ENCODE measurements at places on chromosomes 3 and 15.

GRCh38 chr3:155070932-155071387, 9.2 kb upstream of the MME start:
- no peak for DNase-seq

GRCh38 chr3:124833710-124834332, 53.3 kb downstream of the ITGB5 start:
- no peak for DNase-seq

DNA sequence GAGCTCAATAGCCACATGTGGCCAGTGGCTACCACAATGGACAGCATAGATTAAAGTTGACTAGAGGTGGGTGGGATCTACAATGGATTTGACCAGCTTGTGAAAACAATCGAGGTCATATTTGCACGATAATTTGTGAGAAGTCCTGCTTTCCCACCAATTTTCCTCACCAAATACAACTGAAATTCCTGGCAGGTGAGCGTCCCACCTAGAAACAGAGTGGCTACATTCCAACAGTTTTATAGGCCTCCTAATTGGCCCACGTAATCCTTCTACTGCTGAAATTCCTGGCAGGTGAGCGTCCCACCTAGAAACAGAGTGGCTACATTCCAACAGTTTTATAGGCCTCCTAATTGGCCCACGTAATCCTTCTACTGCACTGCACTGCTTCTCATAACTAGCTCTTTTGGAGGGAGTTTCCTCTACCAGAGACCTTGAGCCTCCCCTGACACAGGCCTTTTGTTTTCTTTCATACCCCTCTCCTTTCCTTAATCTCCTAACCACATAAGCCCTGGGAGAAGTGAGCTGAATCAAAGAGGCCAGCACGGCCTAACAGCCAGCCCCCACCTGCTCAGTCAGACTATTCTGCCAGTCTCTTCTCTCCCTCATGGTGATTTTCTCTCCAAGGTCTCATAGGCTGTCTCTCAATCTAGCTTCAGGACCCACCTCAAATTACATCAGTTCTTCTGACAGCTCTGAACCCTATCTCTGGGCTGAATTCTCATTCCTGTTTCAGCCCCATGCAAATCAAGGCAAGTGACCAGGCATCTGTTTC, 80.2 kb downstream of the BFSP2 start:
- no peak for DNase-seq

- no peak for DNase-seq
Measured at GRCh38 chr3:138468886-138469285, 34.5 kb downstream of the ESYT3 start.

GRCh38 chr15:55894399-55894965, 98.9 kb downstream of the NEDD4 start:
- no peak for DNase-seq

GRCh38 chr3:53193466-53194209, 32.6 kb downstream of the PRKCD start:
- no peak for DNase-seq

DNA sequence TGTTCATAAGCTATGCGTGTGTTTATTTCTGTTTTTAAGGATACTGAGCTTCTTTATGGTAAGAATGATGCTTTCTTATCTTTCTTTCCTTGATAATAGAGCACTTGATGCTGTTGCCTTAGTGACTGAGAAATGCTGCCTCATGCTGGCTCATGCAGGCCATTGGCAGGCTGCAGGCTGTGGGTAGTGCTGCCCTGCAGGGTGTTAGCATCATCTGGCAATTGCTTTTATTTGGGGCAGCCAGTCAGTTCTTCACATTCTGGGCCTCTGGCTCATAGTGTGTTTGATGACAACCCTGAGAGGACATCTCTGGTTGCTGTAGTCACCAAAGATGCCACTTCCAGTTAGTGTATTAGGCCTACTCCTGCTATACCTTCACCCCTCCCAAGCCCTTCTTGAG, 66.2 kb upstream of the ONECUT1 start:
- no peak for DNase-seq

DNA sequence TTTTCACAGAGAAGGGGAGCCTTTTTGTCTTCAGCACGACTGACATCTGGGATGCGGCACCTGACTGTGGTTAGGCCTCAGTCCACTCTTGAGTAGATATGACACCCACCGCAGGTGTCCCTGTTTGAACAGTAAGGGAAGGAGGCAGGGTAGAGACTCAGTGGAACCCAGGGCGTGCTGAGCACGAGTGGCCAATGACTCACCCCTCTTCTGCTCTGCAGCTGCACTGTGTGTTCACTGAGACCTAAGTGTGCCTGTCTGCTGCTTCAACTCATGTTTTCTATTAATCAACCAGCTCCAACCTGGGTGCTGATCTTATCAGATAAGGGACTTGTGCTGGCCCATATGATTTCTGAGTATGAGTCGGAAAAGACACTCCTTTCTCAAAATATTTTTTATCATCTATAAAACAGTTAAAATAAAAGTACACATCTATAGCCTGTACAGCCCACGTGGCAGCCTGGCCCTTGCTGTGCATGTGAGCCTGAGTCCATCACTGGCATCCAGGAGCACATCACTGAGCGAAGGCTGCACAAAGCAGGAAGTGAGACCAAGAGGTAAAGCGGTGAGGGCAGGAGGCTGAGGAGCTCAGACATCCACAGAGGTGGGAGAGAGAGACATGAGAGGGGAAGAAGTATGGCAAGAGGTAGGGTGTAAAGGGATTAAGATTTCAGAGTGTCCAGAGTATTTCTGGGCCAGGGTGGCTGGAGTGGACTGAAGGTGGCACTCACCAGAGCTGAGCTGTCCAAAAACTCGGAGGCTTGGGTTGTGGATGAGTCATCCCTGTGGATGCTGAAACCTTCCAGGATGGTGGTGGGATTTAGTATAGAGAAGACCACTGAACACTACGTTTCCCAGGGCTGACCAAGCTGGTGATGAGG, 49.2 kb downstream of the SLC41A3 start:
- no peak for DNase-seq

- DNase-seq = peak; percentile 42
Measured at GRCh38 chr3:70064194-70064779, 64.8 kb downstream of the SAMMSON start.

DNA sequence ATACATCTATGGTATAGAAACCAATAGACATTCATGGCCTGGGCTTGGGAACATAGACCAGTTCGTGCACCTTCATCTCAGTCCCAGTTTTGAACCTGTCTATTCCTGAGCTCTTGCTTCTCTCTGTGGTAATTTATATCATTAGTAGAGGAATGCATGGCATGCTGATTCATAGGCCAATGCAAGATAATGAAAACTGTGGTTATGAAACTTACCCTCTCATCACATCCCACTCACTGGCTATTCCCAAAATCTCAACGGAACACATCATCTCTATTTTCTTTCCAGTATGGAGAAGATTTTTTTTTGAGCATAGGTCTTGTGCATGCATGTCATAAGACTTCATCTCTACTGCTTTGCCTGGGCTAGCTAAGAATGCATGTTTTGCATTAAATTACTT, 18.7 kb upstream of the P2RY12 start:
- DNase-seq = no peak

DNA sequence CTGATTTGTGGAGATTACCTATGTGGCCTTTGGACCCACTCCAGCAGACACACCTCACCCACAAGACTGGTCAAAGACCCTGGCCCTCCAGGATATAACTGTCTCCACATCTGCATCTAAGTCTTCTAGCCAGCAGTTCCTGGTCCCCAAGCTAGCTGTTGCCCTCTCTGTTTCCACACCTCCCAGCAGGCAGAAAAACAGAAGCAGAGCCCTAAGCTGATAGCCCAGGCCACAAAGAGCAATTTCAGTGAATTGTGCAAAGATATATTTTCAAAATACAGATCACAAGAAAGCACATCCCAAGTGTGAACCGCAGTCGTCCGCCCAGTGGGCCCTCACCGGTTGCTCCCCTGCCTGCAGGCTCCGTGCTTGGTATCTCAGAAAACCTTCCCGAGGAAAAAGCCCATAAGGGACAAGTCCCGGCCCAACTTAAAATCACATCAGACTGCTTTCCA, 2.6 kb downstream of the TNIK start:
- DNase-seq = no peak

DNA sequence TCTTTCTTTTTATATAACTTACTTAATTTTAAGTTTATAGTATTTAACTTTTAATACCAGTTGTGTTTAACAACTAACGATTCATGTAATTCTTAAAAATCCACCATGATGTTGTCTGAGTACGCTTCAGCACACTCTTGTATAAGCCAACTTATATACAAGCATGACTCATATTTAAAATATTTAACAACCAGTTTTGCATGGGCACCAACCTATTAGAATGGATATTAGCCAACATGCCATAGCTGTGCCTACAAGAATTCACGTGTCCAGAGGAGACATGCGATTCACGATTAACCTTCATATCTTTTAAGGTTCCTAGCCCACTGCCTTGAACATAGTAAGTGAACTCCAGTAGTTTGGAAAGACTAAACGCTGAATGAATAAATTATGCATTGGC, 1023.2 kb downstream of the TBL1XR1 start:
- no peak for DNase-seq

DNA sequence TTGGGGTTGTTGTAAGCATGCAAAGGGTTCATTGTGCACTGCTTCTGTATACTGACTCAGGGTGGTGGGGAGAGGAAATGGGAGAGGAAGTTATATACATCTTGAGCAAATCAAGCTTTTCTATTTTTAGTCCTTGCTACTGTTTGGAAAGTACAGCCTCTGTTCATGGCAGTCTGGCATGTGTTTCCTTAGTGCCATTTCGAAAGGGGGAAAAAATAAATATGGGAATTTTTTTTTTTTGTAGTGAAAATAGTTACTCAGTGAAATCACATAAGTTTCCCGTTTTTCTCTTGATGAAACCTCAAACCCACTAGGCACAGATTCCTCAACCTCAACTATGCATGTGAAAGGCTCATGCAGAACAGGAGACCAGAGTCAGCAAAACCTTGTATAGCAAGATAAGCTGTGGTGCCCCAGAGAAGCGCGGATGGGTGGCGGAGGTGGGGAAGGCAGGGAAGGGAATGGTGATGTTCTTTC, 353.3 kb downstream of the LPP start:
- peak; percentile 92 for DNase-seq

GRCh38 chr15:66027268-66027805, 158.0 kb downstream of the RAB11A start:
- DNase-seq = no peak

DNA sequence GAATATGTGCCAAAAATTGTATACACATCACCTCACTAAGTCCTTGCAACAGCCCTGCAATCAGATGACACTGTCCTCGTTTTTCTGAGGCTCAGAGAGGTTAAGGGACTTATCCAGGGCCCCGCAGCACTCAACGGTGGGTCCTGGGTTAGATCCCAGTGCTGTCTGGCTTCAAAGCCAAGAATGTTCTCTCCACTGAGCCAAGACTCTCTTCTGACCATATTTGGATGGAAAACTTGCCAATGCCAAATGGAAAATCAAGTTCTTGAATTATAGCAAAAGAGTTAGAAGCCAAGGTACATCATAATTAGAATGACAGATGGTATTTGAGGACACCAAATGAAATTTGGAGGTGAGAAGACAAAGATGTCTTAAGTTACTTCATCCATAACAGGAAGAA, 75.9 kb downstream of the NCEH1 start:
- DNase-seq = no peak

DNA sequence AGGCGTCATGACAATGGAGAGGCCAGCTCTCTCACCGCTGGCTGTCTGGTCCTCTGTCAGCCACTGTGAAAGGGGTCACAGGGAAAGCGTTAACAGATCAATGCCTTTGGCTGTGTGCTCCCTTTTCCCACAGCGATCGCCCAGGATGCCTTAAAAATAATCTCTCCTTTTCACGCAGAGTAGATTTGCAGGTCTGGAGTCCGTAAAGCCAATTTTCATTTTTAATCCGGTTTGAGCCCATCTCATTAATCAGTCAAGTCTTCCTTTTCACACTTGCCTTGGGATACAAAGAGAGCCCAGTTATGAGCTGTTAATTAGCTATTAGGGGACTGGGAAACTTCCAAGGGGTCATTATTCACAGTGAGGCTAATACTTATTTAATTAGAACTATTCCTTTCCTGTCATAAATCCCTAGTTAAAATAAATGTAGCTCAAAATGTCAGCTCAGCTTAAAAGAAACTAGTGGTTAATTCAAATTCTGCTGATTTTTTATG, 104.3 kb upstream of the RASGRP1 start:
- DNase-seq = no peak

GRCh38 chr3:179829401-179829800, 176.6 kb downstream of the USP13 start:
- no peak for DNase-seq

- no peak for DNase-seq
Measured at GRCh38 chr3:94896994-94897393, 834.1 kb downstream of the NSUN3 start.

DNA sequence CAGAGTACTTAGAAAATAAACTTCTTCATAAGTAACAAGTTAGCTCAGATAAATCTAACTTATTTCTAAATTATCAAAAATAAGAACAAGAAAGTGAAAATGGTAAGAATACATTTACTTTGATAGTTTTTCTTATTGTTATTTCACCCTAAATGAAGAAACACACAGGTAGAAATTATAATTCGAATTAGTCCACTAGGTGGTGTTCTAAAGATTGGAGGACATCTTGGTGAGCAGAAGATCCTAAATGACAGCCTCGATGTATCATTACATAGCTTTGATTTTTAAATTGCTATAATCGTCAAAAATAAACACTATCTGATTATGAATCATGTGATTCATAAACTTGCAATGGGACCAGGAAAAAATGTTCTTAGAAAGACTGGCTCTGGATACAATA, 280.8 kb upstream of the UBE2E2 start:
- no peak for DNase-seq
